Foreskin fibroblast (primary cell): ENCODE measurements at places on chromosomes 6 and 20.

DNA sequence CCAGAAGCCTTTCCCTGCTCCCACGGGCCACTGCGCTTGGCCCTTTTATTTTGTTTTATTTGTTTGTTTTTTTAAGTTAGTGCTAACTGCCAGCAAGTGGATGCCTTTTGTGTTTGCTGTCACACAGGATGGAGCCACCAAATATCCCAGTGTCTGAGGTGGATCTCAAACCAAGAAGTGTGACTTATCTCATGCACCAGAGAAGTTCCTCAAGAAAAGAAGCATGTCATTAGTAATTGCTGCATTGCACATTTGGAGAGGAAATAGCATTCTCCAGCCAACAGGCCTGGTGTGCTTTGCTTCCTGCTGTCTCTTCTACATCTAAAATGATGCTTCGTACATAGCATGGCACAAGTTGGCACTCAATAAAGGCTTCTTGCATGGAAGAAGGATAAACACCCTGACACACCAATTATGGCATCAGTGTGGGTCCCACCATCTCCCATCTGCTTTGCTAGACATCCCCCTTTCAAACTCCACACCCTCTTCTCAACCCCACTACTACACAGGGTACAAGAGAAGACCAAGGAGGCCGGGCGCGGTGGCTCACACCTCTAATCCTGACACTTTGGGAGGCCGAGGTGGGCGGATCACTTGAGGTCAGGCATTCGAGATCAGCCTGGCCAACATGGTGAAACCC, 1.9 kb upstream of the ATP9A start:
- DNase-seq, result no peak

GRCh38 chr6:143845033-143845432, 1.9 kb downstream of the LTV1 start:
- no peak for DNase-seq

DNA sequence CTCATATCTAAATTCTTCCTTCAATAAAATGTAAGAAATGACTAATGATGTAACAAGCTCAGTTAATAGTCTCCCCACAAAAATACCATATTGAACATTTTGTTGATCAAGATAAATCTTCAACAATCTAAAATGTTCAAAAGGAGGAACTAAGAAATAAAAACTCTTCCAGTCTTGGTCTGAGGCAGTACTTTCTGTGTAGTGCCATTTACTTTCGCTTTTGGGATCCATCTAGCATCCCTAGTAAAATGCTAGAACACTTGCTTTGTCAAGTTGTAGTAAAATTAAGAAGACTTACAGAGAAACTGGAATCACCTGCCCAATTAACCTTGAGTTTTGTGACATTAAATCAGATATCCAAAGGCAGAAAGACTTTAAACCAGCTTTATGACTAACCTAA, 246.4 kb downstream of the KHDRBS2 start:
- no peak for DNase-seq

DNA sequence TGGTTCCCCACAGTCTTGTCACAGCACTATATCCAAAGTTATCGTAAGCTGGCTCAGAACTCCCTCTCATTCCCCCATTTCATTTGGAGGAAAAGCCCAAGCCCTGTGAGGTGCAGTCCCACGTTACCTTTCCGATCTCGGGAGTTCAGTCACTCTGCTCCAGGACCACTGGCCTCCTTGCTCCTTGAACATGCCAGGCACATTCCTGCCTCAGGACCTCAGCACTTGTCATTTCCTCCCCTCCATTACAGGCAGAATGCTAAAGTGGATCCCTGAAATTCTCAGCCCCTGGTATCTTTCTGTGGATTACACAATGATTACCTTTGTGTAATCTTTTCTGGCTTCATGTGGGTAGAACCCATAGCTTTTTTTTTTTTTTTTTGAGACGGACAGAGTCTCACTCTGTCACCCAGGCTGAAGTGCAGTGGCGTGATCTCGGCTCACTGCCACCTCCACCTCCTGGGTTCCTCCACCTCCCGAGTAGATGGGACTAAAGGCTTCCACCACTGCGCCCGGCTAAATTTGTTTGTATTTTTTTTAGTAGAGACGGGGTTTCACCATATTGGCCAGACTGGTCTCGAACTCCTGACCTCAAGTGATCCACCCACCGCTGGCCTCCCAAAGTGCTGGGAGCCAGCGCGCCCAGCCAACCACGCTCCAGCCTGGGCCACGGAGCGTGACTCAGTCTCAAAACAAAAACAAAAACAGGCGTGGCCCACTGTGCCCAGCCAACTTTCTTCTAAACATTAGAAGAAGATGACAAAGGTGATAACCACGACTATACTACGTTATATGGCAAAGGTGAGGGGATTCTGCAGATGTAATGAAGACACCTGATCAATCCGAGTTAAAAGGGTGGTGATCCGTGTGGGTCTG, 4.0 kb upstream of the OXT start:
- no peak for DNase-seq

- DNase-seq, result no peak
Observed at GRCh38 chr20:61055180-61056010, 196.7 kb upstream of the CDH4 start.

DNA sequence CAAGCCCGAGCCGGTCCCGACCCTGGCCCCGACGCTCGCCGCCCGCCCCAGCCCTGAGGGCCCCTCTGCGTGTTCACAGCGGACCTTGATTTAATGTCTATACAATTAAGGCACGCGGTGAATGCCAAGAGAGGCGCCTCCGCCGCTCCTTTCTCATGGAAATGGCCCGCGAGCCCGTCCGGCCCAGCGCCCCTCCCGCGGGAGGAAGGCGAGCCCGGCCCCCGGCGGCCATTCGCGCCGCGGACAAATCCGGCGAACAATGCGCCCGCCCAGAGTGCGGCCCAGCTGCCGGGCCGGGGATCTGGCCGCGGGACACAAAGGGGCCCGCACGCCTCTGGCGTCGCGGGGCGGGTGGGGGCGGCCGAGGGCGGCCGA, 37.5 kb downstream of the YTHDF1 start:
- no peak for DNase-seq

DNA sequence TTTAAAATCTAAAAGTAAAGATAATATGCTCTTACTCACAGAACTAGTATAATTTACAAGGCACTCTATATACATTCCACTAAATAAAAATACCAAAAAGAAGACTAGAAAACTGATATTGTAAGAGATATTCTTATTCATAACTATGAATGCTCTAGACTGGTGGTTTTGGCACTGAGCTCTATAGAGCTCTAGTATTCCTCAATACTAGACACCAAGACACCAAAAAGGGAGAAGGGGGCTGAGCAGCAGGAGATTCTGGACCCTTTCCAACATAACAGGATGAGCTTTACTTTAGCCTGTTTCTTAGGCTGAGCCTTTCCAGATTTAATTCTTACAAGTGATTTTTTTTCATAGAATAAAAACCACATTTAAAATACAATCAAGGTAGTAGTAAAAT, 173.6 kb downstream of the COL21A1 start:
- DNase-seq, result no peak

DNA sequence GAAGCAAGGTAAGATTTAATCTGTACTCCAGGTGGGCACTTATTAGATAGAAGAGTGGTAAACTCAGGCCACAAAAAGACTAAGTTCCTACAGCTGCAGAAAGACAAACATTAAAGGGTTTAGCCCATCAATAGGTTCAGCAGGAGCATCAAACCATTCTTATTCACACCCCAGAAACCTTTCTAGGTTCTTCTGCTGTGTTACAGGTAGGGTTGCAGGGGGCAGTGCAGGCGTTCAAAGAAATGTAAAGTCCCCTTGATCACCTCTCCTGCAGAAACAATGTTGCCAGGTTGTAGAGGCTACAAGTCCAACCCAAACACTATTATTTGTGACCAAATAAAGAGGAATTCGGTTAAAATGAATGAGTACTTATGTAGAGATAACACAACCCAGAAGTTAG, 31.8 kb downstream of the PHACTR1 start:
- DNase-seq, result no peak

DNA sequence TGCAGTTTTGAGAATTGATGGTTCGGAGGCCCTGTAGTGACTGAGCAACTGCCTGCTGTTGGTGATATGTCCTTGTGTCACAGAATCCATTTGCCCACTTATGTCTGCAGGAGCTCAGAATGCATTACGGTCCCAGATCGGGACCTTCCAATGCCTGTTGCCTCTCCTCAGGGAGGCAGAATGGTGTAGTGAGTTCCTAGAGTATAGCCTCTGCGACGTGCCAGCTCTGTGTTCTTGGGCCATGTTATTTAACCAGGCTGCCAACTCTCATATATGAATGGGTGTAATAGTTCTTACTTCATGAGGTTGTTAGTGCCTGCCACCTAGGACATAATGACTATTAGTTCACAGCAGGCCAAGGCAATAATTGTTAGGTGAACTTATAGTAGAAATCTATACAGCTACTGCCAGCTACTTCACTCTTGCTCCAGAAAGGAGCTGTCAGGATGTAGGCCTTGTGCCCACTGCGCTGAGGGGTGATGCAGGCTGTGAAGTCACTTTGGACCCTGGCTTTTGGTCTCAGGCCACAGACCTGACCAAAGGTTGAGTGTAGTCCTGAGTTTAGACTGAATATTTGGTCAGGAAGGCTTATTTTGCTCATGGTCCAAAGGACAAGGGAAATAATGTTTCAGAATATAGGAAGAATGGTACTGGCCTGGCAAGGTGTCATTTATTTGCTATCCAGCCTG, 82.1 kb downstream of the ASXL1 start:
- DNase-seq, result no peak

DNA sequence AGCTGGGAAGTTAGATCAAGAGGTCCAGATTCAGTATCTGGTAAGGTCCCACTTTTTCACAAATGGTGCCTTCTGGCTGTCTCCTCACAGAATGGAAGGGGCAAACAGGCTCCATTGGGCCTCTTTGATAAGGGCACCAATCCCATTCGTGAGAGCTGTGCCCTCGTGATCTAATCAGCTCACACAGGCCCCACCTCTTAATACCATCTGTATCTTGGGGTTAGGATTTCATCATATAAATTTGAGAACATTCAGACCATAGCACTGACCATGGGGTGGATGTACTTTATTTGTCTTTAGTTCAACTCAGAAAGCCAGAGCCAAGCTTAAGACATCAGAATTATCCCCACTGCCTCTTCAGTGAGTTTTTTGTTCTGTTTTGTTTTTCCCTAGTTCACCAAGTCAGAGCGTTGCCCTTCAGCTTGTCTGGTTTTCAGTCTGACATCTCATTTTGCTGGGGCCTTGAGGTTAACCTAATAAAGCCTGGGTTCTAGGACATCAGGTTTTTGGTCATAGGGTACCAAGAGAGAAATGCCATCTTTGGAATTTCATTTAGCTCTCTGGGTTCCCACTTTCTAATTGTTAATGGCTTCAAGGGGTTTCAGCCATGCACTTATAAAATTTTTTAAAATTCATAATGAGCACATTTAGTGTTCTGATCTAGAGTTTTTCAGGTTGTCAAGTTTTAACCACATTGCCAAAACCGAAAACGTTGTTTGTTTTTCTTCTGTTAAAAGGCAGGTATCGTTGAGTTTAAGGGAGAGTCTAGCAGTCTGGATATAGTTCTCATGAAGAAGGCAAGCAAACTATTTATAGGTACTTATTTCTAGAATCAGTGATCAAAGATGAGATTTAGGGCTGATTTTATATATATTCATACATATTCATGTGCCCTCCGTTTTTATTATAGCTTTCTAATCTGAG, 19.0 kb downstream of the SENP6 start:
- no peak for DNase-seq

DNA sequence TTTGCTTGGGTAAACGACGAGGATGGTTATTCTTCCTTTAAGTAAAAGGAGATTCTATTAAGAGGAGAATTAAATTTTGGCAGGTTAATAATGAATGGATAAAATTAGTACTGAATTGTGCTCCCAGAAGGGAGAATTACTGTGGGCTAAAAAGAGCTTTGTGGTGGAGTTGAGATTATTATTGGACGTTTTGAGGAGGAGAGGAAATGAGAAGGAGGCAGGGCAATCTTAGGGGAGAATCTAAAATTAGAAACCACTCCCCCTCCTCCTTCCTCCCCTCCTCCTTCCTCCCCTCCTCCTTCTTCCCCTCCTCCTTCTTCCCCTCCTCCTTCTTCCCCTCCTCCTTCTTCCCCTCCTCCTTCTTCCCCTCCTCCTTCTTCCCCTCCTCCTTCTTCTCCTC, 331.8 kb downstream of the PRL start:
- DNase-seq, result no peak

- peak; percentile 36 for DNase-seq
Observed at GRCh38 chr20:39190666-39191570, 228.8 kb downstream of the DHX35 start.

GRCh38 chr20:45629496-45630100, at the start of gene WFDC10A:
Gene WFDC10A (plus strand): TSS chr20:45629739. CDS start chr20:45629814, 75 bp downstream.
- DNase-seq, result peak; percentile 62

DNA sequence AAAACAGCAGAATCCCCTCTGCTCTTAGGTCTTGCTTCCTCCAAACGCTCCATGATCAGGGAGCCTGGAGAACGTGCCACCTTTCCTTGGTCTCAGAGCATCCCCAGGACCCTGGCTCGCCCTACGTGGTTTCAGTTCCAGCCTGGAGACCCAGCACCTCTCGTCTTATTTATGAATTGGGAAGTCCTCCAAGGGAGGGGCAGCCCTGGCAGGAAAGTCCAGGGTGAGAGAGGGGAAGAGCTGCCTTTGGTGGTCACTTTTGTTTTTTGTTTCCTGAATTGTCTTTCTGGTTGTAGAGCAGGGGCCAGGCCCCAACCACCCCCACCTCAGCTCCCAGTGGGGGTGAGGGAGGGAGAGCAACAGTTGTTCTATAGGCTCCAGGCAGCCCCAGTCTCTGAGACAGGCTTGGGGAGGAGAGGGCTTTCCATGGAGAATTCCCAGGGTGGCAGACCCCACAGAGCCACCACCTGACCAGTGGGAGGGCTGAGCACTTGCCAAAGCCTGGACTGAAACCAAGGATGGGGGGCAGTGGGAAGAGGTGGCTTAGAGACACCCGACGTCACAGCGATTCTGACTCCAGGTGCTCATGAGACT, 88.8 kb downstream of the PRND start:
- no peak for DNase-seq

DNA sequence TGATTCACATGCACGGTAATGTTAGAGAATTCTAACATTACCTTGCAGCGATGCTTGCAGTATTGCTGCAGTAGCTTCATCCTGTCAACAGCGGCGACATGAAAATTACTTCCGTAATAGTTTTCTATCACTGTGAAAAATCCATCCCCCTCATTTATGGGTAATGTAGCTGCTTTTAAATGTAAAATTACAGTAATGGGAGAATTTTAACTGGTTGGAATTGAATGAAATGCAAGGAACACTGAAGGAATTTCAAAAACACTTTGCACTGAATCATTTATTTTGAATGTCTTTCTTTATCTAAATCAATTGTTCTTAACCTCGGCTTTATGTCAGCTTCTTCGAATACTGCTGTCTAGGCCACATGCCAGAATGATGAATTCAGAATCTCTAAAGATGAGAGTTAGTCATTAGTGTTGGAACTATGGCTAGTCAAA, 102.4 kb upstream of the HIVEP1 start:
- DNase-seq, result peak; percentile 38

- no peak for DNase-seq
Observed at GRCh38 chr6:102298051-102298450, 904.5 kb downstream of the GRIK2 start.

- no peak for DNase-seq
Observed at GRCh38 chr20:50089140-50089786, 23.7 kb downstream of the UBE2V1 start.
